ENCODE measurements at places on chromosomes 5 and 9. TPM values are rescaled to one million over a fixed set of nuclear protein-coding genes. Genes with fewer than 3 reads are reported as not detected.

- no peak for DNase-seq
These were observed at the start of gene PCDHB10 for GRCh38 chr5:141192110-141192725. PCDHB10 (plus strand) TSS chr5:141192353; CDS start chr5:141192553, 200 bp downstream.

GRCh38 chr9:35748858-35749514 is at the start of the genes GBA2 and RGP1:
GBA2 (minus strand) TSS chr9:35749228; CDS start chr9:35748704, 524 bp downstream.
RGP1 (plus strand) TSS chr9:35749287; CDS start chr9:35749756, 469 bp downstream.
- DNase-seq, result peak; percentile 92

- no peak for DNase-seq
These were observed 298.4 kb upstream of the GRAMD2B start for GRCh38 chr5:126124706-126125345.

DNA sequence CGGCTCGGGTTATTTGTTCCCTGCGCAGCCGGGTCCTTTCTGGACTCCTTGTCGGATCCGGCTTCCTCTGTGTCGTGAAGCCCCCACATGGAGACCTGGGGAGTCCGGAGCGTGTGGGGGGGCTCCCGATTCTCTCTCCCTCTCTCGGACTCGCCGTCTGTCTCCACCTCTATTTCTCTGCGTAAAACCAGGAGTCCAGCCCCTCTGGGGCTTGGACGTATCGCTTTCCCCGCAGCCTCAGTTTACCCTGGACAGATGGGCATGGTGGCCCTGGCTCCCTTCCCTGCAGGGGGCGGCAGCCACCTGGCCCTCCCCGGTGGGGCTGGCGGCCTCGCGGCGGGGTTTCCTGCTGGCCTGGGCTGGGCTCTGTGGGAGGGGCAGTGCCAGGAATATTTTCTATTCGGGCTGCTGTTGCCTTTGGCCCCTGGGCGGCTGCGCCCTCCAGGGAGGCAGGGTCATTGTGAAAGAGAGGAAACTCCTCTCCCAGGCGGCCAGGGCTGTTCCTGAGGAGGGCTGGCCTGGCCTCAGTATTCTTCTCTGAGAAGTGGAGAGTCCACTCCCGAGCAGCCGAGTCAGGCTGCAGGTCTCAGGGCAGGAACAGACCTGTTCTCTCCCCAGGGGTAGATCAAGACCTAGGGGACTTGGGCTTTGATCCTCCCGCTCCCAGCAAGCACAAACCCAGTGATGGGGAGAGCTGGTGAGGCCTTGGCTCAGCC is 665 bp downstream of the ASS1 start:
- peak; percentile 75 for DNase-seq

DNA sequence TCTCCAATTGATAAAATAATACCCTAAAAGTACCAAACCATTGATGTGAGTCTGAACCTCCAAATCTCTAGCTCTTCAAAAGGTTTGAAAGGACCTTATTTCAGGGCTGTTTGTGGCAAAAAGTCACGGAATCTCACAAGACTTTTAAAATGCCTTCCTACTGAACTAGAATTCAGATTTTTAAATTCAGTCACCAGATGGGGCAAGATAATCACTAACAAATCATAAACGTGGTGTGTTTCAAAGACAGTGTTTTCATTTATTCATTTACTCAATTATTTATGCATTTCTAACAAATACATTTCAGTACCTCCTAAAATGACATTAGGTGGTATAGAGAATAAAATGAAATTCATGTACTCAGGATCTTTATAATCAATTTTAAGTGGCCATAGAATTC is 68.2 kb upstream of the SMC2 start:
- DNase-seq, result no peak

Gene SLC46A2
- not detected for total RNA-seq

Gene SPATA31C1
- not detected for total RNA-seq

Gene IFNA2
- total RNA-seq, result not detected

- no peak for DNase-seq
These were observed 157.5 kb downstream of the MACROH2A1 start for GRCh38 chr5:135241536-135241935.

DNA sequence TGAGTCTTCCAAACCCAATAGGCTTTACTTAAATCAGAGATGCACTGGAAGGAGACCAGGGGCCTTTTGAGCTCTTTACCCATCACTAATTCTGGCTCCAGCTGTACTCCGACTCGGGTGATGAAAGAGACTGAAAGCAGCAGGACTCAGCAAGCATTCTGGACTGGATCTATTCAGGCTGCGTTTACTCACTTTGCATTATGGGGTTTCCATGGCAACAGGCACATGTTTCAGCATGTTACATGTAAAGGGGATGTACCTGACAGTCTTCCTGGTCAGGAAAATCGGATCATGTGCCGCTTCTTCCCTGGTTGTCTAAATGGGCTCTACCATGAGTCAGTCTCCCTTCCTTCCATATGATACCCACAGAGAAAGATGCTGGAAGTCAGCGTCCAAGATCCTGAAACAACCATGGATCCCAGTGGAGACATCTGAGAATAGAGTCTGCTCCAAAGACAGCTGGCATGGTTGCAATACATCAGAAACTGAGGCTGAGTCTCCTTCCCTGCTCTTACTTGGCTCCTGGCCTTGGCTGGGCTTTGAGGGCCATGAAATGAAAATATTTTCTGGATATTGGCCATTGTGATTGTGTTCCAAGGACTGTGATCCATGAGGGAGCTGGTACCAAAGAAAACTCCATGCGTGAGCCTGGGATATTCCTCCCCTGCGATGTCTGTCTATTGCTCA is 102.5 kb upstream of the TNC start:
- DNase-seq, result no peak

Gene SNCB
- total RNA-seq, result not detected

- DNase-seq, result no peak
These were observed 6.2 kb upstream of the TMEM141 start for GRCh38 chr9:136784997-136785361.
